ENCODE measurements at places on chromosomes 12 and 14.

DNA sequence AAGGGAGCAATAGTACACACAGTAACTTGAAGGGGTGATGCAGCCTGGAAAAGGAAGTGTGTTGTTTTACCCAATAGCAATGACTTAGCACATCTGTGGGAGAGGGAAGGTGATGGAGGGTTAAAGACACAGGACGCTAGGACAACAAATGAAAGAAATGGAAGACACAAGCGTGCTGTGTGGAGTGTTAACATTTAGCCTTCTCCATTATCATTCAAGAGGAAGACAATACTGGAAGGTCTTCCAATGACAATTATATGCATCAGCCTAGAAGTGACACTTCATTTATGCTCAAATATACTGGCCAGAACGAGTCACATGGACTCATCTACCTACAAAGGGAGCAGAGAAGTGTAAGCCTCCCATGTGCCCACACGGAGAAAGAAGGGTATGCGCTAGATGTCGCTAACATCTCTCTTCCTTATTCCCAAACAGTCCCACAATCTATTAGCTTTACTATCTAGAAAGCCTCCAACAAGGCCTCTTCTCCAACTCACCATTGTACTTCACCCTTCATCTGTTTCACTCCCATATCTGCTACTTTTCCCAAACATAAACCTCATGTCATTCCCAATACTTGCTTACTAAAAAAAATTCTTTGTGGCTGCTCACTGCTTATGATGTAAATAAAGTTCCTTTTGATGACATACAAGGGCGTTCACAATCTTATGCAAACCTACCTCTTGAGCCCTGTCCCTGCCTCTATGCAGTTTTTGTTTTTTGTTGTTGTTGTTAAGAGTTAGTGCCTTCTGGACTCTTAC is 20.3 kb downstream of the PPM1H start:
- DNase-seq = no peak

DNA sequence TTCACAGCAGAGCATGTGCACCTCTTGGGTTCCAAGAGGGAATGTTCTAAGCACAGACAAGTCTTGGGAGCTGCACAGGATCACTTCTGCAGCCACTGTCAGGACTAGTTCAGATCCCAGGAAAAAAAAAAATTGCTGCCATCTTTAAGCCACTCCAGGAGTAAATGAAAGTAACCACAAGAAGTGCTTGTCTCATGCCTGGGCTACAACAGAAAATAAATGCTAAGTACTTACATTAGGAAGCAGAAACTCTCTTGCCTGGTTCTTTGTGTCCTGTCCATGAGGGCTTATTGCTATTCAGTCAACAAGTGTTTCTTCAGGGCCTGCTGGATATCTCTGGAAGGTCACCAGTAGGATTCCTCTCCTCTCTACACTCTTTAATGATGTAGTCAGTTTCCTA is 176.1 kb downstream of the KTN1 start:
- no peak for DNase-seq

DNA sequence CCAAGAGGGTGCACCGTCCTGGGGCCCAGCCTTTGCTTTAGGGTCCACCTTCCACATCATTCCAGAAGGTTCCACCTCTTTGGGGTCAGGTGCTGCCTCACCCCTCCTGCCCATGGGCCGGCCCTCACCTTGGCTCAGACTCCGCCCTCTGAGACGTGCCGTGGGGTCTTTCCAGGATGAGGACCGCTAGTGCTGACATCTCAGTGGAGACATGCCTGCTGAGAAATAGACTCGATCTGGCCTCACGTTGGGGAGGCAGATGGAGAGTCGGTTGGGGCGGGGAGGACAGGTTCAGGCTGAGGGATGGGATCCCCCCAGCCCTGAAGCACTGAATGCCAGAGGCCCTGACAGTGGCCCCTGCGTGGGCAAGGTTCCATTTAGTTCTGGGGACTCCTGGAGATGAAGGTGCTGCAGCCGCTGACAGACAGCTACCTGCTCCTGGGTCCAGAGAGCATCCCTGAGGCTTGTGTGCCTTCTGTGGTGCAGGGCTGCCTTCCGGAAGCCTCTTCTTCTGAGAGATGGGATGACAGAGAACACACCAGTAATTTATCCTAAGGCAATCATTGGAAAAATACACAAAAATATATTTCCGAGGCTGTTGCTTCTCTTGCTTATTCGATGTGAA is 185.3 kb downstream of the KIF26A start:
- no peak for DNase-seq

DNA sequence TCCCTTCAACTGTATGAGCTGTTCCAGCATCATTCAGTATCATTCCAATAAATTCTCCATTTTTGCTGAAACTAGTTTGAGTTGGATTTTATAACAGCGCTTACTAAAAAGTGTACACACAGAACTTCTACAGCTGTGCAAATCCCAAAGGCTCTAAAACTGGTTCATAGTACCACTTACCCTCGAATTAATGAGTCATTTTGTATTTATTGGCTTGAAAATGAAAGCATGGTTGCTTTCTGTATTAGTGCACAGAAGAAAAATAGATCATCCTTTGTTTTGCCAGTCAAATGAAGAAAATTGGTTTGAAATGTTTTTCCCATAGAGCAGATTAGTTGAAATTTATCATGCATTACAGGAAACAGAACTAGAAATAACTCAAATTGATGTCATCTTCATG is 268.3 kb upstream of the CPNE8 start:
- DNase-seq = no peak

- DNase-seq = no peak
Measured at GRCh38 chr14:23404331-23404900, 3.7 kb downstream of the MYH6 start.

DNA sequence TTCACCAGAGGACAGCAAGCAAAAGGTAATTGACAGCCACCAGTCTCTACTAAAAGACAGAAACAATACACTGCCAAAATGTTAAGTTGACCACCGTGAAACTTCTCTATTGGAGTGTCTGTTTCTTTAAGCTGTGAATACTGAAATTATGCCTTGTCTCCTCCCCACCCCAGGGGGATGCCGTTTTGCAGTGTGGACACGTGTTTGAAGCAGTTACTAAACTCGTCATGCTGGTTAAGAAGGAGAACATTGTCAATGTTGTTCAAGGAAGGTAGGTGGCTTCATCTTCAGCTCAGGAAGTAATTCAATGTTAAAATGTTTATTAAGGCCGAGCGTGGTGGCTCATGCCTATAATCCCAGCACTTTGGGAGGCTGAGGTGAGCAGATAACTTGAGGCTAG is 32.8 kb downstream of the KCTD10 start:
- no peak for DNase-seq

GRCh38 chr12:124847113-124848074 is 16.3 kb downstream of the SCARB1 start:
- DNase-seq = no peak

DNA sequence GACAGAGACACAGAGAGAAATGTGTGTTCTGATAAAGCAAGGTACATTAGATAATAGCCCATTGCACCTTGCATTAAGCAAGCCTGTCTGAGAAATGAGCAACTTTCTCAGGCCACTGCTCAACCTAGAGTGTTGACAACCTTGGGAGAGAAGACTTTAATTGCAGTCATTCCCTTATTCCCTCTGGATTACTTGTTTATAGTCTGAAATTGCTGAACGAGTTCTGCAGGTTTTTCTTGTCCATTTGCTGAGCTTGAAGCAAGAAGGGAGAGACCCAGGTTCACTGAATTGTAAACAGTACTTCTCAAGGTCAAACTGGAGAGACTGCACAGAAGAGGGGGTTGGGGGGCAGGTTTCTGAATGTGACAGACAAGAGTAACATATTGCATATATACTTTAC is 159.4 kb upstream of the PLEKHG7 start:
- DNase-seq = no peak

DNA sequence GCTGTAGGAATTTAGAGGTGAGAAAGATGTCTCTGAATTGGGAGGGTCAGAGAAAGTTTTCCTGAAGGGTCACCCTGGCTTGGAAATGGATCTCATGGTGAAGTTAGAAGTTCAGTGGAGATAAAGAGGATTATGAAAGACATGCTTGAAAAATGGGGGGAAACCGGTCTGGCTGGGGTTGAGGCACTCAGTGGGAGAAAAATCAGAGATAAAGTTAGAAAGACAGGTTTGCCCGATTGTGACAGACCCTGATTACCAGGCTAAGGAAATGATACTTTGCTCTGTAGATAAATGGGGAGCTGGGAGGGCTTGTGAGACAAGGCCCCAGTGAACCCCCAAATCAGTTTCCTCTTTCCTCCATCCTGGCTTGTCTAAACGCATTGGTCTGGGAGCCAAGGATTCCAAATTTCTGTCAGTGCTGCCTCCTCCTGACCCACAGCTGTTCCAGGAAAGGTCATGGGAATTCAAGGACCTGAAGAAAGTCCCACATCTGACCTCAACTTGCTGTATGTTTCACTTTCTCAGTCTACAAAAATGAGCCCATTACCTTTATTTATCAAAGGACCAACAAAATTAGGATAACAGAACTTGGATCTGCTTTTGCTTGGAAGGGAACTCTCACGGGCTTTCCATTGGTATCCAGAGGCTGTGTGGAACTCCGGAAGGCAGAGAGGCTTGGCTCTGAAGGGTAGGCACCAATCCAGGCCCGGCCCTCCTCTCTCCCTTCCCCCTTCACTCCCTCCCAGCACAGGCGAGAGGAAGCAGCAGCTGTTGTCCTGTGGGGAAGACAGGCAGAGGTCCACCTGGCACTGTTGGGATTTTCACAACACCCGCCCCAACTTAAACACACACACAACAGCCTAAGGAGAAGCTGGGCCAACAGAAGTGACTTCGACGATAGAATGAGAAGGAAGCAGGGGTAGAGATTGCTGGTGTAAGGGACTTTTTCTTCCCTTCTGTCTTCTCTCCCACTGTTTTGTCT is 3.4 kb upstream of the RNASE7 start:
- no peak for DNase-seq

DNA sequence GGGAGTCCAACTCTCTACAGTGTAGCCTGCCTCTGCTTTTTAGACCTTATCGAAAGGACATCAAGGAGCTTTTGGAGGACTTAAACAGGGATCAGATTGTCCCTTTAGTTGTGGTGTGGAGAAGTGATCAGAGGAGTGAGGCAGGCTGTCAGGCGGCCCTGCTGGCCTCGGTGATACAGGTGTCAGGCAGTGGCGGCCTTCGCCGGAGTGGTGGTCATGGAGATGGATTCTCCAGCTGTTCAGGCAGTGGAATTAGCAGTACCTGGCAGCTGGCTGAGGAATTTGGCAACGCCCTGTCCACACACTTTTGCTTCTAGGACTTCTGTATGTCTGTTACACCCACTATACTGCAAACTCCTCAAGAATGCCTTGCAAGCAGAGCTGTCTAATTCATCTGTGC is 4.2 kb upstream of the CLMN start:
- DNase-seq = no peak

- DNase-seq = no peak
Measured at GRCh38 chr12:62862259-62862881, 72.6 kb downstream of the PPM1H start.

GRCh38 chr14:55272922-55273321 is 1.7 kb downstream of the FBXO34 start:
- DNase-seq = no peak

DNA sequence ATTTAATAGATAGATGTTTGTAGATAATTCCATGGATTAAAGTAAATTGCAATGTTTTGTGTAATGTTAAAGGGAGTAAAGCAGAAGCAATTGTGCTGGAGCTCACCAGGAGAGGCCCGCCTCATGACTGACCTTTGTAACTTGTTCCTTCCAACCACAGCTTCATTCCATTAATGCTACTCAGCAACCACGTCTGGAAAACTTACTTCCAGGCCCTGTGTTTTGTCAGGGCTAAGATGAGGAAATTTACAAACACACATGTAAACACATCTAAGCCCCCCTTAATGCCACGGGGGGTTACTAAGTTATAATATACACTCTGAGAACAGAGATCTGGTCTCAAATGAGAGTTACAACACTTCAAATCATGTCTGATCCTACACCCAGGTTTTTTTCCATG is 12.4 kb downstream of the LUM start:
- DNase-seq = no peak

DNA sequence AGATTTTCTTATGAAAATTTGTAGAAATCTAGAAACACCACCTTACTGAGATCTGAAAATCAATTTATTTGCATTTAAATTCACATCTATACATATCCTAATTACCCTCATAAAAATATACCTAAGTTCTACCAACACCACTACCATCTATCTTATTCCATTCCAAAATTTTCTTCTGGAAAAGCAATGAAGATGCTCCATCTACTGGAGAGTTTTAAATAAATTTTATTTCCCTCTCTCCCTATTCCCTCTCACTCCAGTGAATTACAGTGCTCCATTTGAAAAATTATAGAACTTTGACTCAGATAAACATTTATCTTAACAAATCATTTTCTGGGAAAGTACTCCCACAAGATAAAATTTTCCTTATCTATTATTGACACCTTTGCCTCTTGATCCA is 2.3 kb upstream of the C14orf39 start:
- no peak for DNase-seq

DNA sequence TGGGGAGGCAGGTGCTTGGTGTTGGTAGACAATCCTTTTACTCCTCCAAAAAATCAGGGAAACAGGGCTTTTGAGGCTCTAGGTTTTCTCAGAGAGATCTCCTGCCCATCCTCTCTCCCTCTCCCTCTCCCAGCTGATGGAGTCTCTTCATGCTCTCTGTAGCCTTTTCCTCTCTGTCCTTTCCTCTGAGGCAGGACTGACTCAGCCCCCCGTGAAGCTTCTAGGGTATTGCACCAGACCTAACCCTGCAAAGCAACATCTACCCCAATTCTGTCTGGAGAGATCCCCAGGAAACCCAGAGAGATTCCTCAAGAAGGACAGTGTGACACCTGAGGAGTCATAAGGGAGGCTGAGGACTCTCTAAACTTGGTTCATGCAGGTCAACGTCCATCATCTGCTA is 66.4 kb downstream of the CRACR2A start:
- no peak for DNase-seq

DNA sequence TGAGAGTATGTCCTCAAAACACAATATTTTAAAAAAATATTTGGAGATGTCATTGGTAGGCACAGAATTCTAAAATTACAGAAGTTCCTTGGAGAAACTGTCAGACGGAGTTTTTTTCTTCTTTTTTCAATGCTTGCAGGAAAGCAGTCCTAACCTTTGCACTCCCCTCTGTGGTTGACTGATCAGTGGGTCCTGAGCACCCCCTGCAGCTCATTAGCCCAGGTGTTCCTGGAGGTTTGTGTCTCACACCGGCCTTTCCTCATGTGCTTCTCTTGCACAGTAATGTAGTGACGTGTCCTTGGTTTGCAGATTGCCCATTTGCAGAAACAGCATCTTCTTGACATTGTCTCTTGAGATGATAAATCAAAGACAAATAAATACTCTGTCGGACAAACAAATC is 513.0 kb downstream of the TMEM121 start:
- DNase-seq = no peak

DNA sequence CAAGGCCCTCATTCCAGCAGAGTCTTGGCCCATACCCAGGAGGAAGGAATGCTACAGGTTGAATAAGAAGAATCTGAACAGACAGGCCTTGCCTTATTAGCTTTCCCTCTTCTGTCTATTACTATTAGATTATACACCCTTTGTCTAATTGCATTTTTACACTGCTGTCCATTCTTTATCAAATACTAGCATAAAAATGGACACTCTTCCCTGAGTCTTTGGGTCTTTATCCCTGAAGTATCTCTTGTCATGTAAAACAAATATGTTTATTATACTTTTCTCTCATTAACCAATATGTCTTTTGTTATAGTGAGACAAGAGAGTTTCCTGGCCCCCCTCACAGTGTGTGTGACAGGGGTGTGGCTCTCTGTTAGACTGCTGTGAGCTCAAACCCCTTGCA is 897.4 kb upstream of the SEL1L start:
- no peak for DNase-seq
